NCI-H1694 (cell line): ENCODE measurements at places on chromosomes 11 and 22.

- no peak for DNase-seq
Measured at GRCh38 chr11:70524096-70524922, 126.0 kb downstream of the CTTN start.

- DNase-seq, result no peak
Measured at GRCh38 chr11:84775503-84775902, 851.6 kb downstream of the DLG2 start.

- no peak for DNase-seq
Measured at GRCh38 chr11:113389272-113389671, 1.7 kb downstream of the ANKK1 start.

- no peak for DNase-seq
Measured at GRCh38 chr22:45804986-45805325, 133.3 kb downstream of the ATXN10 start.

GRCh38 chr11:100619484-100619883, 67.6 kb upstream of the ARHGAP42 start:
- no peak for DNase-seq

- DNase-seq, result no peak
Measured at GRCh38 chr11:128156486-128156885, 430.9 kb downstream of the ETS1 start.
